ENCODE measurements at places on chromosomes 7 and 10.

DNA sequence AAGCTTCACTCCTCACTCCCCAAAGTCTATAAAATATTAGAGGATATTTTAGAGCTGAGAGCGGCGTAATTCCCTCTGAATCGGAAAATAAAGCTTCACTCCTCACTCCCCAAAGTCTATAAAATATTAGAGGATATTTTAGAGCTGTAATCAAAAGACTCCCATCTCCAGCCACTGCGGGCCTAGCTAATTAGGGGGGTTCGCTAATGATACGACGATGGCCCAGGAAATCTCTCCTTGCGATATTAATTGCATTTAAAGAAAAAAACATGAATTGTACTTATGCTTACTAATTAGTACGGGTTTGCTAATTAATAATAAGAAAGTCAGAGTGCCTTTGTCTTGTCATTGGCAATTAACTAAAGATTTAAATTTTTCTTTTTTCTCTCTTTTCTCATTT, 235.9 kb downstream of the MAD1L1 start:
- DNase-seq = no peak

DNA sequence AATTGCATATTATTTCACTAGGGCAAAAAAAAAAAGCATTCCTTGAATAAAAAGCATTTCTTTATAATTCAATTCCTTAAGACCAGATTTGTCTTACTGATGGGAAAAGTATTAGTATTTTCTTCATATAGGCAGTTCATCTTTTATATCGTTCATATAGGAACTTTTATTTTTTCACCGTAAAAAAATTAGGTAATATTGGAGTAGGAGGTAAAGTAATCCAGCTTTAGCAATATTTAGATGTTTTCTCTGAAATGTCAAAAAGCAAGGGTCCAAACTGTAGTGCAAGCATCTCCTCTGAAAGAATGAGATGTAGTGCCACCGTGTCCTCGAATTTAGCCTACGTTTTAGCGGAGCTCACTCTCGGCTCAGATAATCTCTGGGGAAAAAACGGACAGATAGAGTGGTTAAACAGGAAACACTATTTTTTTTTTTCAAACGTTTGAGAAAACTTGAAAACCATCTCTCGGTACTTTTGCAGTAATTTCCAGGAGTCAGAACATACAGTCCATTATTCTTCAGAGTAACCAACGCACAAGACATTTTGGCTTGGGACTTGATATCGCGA, 5.5 kb upstream of the SPAG6 start:
- DNase-seq = no peak

GRCh38 chr7:70701477-70701876, 430.5 kb upstream of the GALNT17 start:
- DNase-seq = no peak

DNA sequence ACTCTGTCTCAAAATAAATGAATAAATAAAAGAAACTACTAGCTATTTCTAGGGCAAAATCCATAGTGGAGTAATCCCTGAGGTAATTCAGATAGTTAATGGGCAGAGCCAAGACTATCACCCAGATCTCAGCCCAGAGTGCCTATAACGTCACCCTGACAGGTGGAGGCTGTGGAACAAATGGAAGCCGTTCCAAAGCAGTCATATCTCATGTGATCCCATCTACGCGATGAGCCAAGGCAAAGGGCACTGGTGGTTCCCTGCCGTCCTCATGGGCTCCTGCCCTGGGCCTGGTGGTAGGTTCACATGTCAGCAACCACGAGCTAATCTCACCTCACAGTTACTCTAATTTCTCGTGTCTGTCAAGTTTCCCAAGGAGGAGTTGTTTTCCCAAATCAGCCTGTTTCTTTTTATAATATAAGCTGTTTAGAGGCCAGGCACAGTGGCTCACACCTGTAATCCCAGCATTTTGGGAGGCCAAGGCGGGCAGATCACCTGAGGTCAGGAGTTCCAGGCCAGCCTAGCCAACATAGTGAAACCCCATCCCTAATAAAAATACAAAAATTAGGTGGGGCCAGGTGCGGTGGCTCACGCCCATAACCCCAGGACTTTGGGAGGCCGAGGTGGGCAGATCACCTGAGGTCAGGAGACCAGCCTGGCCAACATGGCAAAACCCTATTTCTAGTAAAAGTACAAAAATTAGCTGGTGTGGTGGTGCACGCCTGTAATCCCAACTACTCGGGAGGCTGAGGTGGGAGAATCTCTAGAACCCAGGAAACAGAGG, 22.5 kb upstream of the ASCC1 start:
- DNase-seq = no peak

DNA sequence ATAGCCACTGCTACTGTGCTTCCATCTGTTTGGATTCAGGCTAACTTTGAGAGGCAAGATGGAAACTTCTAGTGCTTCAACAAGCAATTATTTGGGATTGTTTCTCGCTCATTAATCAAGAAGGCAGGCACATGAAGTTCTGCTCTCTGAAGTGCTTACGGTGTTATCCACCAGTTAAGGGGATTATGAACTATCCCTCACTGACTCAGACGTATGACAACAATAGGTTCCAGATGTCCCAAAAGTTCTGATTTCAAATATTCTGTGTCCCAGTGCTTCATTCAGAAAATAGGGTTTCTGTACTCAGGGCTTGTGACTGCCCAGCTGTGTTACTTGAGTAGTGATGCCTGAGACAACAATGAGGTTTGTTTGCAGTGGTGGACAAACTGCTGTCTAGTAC, 81.0 kb downstream of the HACD1 start:
- no peak for DNase-seq

DNA sequence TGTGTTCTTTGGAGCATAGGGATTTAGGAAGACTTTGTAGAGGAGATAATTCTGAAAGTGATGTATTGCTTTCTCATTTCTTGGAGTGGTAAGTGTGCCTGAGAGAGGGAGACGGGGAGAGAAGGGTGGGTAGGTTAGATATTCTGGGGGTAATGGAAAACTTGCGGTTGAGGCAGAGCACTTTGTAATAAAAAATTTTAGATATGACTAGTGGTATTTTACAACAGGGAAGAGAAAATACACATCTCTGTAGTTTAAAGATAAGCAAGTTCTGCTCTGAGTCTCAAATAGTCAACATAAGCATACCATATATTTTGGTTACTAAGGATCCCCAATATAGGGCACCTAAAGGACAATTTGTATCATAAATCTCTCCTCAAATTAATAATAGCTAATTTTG, 6.6 kb downstream of the VPS50 start:
- DNase-seq = no peak

DNA sequence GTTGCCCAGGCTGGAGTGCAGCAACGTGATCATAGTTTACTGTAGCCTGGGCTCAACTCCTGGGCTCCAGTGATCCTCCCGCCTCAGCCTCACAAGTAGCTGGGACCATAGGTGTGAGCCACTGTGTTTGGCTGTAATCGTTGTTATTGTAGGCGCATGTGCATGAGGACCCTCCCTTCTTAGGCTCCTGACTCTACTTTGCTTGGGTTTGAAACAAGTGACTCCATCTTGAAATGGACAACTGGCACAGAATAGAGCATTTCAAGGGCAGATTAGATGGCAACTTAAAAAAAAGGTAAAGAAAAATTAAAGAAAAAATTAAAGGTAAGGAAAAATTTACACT, 15.4 kb upstream of the GIMAP8 start:
- no peak for DNase-seq

GRCh38 chr10:132535065-132535651, 2.4 kb upstream of the INPP5A start:
- DNase-seq = no peak

GRCh38 chr7:108099713-108100112, 30.4 kb downstream of the LAMB4 start:
- no peak for DNase-seq

DNA sequence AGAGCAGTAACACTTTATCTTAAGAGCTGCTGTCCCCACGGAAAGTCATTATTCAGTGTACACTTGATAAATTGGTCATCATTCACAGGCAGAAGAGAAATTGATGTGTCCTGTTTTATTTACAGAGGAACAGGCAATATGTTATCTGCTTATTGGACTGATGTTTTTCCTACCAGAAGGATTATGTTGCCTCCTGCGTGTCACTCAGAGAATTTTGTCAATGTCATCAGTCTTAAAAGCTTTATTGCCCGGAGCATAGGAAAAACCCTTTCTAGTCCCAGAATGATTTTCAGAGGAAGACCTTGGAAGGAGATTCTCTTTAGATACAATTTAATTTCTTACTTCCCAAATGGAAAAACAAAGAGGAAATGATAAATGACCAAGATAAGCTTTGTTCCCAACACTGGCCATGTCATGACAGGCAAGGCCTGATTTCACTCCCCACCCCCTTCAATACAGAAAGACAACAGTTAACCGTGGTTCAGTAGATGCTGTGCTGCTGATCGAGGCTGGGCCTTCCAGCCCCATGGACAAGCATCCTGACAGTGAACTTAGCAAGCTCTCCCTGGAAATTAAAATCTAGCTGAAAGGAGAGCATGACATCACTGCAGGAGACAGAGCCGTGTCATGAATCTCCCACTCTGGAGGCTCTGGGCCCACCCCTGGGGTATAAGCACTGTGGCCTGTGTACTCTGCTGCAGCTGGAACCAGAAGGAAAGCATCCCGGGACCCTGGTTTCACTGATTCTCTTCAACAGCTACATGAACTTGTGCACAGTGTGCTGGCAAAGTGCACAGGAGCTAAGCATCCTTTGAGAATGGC, 118.8 kb upstream of the LYZL2 start:
- no peak for DNase-seq

DNA sequence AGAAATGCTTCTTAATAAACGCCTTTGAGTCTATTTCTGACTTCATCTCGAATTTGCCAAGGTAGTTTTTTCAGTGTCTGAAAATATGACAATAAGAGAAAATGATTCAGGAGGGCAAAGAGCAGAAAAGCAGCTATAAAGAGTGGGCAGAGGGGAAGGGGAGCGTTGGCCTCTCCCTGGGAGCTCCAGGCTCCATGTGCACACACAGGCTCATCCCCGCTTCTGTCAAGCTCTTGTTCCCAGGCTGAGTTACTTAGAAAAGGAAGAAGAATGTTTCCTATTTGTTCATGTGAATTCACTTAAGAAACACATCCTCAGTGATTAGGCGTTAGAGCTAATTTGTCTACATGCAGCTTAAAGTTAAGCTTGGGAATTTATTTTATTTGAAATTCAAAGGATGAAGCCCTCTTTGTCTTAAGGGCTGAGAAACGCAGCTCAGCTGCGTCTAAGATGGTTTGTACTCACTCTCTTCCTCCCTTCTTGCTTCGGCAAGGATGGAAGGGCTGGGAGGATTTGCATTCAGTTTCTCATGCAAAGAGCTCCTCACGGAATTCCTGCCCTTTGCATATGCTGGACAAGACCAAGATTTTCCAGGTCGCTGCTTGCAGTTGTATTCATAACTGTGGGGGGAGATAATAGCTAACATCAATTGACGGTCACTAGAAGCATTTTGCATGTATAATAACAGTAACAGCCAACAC, 29.0 kb upstream of the ATXN7L1 start:
- DNase-seq = no peak

GRCh38 chr7:56097700-56098099, 4.9 kb upstream of the PHKG1 start:
- DNase-seq = no peak

DNA sequence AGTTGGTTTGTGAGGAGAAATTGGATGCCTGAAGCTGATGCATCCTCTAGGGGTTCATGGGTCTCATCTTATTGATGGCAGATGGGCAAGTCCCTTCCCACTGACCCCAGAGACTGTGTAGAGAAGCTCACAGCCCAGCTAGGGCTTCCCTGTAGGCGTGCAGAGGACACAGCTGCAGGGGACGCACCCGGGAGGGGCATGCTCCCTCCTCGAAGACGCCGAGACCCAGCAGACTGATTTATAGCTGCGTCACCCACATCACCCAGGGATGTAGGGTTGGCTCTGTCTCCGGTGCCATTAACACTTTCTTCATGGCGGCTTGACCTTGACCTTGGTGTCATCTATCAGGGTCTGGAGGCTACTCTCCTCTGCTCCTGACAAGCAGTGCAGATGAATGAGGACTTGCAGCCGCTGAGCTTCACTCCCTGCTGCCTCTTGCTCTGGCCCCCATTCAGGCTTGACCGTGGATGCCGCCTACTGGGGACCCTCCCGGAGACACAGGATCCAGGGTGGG, 549.7 kb downstream of the TCERG1L start:
- no peak for DNase-seq

DNA sequence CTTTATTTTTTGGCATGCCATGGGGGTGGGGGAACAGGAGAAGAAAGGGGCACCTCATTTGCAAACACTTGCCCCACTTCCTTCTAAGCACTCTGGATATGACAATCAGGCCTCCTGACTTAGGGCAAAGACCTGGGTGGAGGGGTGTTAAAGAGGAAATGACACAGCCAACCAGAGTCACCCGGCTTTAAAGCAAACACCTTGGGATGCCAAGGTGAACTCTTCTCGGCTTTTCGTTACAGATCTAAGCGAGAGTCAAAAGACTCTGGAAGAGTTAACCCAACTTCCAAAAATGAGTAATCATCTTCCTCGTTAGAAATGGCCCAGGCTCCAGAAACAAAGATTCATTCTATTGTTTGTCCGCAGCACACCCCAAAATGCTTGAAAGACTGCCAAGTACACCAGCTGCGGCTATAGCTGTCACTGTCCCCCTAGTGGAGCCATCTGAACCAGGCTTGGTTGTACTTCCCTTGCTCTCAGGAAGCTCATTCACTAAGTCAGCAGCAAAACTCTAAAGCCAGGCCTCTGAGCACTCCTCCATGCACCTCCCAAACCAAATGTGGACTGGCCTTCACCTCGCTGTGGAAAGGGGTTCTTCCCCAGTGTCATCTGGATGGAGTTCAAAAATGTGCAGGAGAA, 24.8 kb downstream of the FAM53B start:
- peak; percentile 69 for DNase-seq

DNA sequence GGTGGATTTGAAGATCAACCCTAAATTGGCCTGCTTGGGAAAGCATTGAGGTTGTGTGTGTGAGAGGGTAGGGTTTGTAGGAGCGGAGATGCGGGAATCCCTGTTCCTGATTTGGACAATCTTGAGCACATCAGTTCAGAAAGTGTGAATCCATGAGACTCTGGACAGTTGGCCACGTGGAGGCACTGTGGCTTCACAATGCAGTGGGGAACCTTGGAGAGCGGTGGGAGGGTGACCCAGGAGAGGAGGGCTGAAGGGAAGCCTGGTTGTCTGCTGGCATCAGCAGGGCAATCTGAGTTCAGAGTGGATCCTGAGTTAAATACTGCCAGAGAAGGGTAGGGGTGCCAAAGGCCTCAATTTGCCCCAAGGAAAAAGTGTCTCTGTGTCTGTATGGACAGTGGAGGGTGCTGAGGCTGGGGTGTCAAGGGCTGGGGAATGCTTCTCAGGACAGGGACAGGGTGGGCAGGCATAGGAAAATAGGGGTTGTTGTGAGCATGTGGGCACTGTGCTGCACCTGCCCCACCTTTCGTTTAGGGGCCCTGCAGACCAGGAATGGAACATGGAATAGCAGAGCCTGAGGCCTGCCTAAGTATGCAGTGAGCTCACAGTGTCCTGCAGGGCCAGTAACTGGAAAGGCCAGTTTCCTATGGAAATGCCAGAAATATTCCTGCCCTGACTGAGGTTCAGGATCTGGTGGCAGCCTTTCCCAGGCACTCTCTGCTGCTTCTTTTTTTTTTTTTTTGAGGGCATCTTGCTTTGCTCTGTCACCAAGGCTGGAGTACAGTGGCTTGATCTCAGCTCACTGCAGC, 162.9 kb upstream of the PRSS58 start:
- no peak for DNase-seq

All from T-helper 22 cell (primary cell).